ENCODE measurements at places on chromosomes 7 and 10. TPM values are rescaled to one million over a fixed set of nuclear protein-coding genes. Genes with fewer than 3 reads are reported as not detected.

- no peaks in the 10 kb centered on the region for H3K27me3 ChIP-seq
- DNase-seq, result no peak
- no peak overlapping the region for H3K4me3 ChIP-seq
- H3K4me1 ChIP-seq, result no peaks in the 10 kb centered on the region
- H3K36me3 ChIP-seq, result no peaks in the 10 kb centered on the region
Observed at GRCh38 chr10:10584161-10584560, 433.5 kb upstream of the CELF2 start.

- H3K27ac ChIP-seq, result no peak overlapping the region
- no peaks in the 10 kb centered on the region for H3K27me3 ChIP-seq
- no peaks in the 10 kb centered on the region for H3K36me3 ChIP-seq
Observed at GRCh38 chr7:13151978-13152377, 464.5 kb downstream of the ARL4A start.

Gene KAT6B
- total RNA-seq, result 40.3 TPM

DNA sequence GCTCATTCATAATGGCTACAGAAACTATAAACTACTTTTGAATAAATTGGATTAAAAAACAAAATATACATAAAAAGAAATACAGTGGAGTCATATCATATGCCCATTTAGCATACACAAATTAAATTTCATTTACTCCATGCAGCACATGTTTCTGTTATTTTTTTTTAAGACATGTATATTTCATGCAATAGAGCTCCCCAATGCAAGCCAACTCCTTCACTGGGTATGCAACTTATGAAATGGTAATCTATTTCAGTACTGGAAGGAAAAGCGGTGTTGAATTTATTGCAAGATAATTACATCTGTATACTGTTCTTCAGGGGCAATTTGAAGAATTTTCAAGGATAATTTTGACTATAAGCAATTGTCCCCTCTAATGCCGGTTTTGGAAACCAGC is 49.9 kb downstream of the NEUROD6 start:
- DNase-seq, result no peak
- no peaks in the 10 kb centered on the region for H3K36me3 ChIP-seq
- no peak overlapping the region for H3K27ac ChIP-seq
- H3K27me3 ChIP-seq, result no peaks in the 10 kb centered on the region

DNA sequence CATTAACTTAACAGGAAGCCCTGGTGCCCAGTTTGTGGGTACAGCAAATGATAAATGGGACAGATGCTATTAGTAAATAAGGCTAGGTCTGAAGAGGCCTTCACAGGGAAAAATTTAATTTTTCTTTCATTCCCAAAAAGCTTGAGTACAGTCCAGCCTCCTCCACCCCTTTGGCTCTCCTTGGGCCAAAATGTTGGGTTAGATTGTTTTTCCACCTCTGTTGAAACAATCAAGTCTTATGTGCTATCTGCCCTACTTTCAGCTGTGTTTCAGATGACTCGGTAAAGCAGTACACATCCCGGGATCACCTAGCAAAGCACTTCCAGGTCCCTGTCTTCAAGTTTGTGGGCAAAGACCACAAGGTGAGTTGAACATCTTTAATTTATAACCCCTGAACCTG is 24.3 kb downstream of the PLA2G12B start:
- H3K36me3 ChIP-seq, result no peaks in the 10 kb centered on the region
- no peak overlapping the region for H3K27ac ChIP-seq
- DNase-seq, result no peak
- peaks cover 13% of the 10 kb centered on the region for H3K27me3 ChIP-seq
- no peaks in the 10 kb centered on the region for H3K4me1 ChIP-seq
- H3K4me3 ChIP-seq, result no peak overlapping the region

- H3K4me1 ChIP-seq, result peaks cover 1% of the 10 kb centered on the region
- DNase-seq, result no peak
- H3K27ac ChIP-seq, result no peak overlapping the region
- no peaks in the 10 kb centered on the region for H3K27me3 ChIP-seq
- H3K4me3 ChIP-seq, result no peak overlapping the region
- H3K36me3 ChIP-seq, result peaks cover 2% of the 10 kb centered on the region
Observed at GRCh38 chr7:133429371-133429770, 176.5 kb downstream of the EXOC4 start.

DNA sequence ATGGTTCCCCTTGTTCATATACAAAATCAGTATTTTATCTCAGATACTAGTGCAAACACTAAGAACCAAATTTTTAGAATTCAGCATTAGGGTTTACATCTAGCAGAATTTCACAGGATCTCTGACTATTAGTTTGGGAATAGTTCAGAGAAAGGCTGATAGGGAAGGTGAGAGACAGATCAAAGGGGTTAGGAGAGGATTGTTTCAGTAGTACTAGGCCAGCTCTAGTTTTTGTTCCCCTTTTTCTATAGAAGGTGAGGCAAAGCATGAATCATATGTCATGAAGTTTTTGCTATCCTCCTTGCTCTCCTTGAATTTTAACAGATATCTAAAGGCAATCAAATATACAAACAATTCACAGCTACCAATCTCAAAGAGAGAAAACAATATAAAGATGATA is 26.1 kb upstream of the CTNNA3 start:
- H3K4me3 ChIP-seq, result no peak overlapping the region
- no peak overlapping the region for H3K27ac ChIP-seq
- H3K27me3 ChIP-seq, result peaks cover 8% of the 10 kb centered on the region
- H3K4me1 ChIP-seq, result no peaks in the 10 kb centered on the region
